ENCODE measurements at places on chromosomes 11 and 22.

GRCh38 chr11:33695051-33695566, 5.5 kb downstream of the C11orf91 start:
- DNase-seq = no peak

DNA sequence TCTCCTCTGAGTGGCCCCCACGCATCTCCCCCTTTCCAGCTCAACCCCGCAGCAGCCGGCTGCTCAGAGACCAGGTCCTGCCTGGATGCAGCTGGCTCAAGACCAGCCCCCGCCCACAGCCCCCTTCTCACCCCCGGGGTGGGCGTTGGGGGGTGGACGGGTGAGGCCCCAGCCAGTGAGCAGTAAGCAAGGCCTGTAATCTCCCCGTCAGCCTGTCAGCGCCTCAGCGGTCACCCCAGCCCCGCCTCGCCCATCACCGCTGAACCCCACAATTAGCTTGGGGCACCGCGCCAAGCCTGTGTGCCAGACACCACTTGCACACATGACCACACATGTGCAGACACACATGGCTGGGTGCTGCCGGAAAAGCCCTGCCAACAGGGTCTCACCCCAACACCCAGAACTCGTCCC, 5.9 kb downstream of the PLXNB2 start:
- no peak for DNase-seq

GRCh38 chr22:24985826-24986214, 33.3 kb downstream of the KIAA1671 start:
- DNase-seq = no peak

DNA sequence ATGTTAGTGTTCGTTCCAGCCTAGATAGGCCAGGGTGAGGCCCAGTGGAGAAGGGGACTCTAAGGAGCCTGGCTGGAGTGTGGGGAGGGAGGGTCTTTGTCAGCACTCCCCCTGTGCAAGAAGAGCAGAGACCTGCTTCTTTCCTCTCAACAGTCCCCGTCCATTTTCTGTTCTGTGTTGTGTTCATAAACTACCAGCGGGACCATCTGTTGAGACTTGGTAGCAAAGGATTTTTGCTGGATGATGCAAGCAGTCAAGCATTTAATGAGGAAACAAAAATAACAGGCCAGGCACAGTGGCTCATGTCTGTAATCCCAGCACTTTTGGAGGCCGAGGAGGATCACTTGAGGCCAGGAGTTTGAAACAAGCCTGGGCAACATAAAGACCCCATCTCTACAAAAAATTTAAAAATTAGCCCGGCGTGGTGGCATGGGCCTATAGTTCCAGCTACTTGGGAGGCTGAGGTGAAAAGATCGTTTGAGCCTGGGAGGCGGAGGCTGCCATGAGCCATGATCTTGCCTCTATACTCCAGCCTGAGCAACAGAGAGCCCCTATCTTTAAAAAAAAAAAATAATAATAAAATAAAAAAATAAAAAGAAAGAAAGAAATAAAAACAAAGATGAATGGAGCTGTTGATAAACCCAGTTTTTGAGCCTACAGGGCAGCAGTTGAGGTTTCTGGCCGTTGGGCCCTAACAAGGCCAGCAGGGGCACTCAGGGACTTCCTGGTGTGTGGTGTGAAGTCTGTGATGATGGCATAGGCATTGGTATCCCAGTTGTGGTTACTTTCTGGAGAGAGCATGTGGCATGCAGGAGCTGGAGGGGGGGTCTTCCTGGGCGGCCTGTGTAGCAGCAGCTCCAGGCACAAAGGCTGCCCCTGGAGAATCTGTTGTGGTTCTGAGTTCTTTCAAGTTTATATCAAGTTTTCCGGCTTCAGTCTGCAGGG, 1.7 kb upstream of the TXNRD2 start:
- no peak for DNase-seq

- no peak for DNase-seq
These were observed 114.7 kb upstream of the OR4B1 start for GRCh38 chr11:48101958-48102357.

DNA sequence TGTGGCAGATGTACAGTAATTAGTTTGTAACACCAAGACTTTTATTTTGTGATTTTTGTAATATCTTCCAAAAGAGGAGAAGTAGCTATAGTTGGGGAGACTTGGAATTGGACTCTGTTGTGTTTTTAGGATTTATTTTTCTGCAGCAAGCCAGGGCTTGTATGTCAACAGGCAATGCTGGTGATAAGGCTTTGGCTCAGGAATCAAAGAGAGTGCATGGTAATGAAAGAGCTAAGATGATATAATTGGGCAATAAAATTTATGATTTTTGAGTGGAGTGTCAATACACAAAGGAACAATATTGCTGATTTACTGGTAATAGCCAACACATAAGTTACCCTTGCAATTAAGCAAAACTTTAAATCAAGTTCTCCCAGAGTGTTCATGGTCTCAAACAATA, 452.9 kb downstream of the TMEM135 start:
- DNase-seq = no peak

DNA sequence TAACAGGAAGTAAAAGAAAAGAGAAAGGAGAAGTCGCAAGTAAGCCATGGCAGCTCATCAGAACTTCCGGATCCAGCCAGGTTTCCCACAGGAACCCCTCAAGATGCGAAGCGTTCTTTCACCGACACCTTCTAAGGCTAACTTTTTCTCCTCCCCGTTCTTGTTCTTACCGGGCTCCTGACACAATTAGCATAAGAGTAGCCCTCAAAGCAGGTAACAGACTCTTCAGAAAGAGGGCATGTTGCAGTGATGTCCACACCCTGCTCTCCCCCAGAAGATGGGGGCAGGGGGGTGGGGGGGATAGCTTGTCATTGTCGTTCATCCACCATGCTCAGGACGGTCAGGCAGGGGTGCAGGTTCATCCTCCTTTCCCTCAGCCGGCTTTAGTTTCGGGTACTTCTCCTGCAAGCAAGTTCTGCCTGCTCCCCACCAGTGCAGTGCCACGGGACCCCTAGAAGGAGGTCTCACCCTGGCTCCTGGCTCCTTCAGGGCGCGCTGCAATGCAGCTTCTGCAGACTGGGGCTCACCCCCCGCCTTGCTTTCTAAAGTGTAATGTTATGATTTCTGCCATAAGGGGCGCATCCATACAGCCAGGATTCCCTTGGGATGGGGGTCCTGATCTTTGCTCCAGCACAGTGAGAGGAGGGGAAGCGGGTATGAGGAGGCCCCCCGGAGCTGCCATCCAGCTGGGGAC, 2.3 kb downstream of the OPCML start:
- no peak for DNase-seq

DNA sequence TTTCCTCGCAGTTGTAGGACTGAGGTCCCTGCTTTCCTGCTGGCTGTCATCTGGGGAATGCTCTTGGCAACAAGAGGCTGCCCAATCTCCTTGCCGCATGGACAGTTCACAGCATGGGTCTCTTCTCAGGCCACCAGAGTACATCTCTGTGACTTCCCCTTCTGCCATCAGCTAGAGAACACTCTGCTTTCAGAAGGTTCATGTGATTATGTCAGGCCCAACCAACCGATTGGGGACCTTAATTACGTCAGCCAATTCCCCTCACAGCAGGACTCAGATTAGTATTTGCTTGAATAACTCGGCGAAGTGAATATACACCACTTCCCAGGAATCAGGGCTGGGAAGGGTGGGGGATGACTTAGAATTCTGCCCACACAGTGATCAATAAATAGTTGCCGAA, 61.9 kb upstream of the CSNK2A3 start:
- DNase-seq = no peak

DNA sequence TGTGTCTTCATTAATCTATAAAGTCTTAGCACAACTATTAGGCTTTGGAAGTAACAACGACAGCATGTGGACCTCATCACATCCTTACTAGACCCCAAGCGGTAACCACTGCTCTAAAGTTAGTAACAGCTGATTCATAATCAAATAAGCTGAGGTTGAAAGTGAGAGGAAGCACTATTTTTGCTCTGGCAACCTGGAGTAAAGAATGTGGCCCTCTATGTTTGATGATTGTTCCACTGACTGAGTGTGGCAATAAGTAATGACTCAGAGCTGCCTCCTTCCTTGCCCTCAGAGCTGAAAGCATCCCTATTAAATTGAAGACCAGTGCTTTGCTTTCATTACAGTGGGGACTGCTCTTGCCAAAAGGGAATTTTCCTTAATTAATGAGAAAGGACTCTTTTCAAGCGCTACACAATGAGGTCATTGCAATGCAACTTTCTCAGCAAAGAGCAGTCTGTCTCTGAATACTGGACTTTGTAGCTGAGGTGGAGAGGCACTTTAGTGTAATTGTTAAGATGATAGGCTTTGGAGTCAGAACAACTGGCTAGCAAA, 906.1 kb upstream of the RAG2 start:
- DNase-seq = no peak

DNA sequence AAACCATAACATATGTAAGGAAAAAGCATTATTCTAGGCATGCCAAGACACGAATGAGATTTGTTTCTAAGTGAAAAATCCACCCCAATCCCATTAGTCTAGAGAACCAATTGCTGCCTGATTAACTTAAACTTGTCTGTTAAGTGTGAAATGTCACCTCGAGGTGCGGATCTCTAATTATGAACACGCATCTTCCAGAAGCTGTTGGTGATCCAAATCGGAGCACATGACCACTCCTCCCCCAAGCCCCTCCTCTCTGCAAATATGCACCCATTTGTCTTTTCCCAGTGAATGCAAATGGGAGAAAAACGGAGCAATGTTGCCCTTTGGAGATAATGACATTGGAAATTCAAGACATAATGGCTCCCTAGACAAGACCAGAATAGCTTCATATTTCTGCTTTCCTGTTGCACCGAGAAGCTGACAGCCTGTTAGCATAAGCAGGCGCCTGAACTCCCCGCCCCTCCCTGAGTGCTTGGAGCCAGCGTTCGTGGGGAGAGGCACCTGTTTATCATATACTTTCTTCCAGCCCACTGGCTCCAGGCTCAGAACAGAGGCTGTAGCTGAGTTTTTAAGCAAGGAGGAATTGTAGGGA, 6.0 kb upstream of the FXYD6 start:
- DNase-seq = no peak
